Thoracic aorta (tissue), 2 donors: ENCODE measurements at places on chromosomes 12 and 14.

GRCh38 chr12:109638735-109639134 is 65.1 kb downstream of the MVK start:
- no peak for DNase-seq

GRCh38 chr14:78259831-78260230 is 89.7 kb downstream of the NRXN3 start:
- no peak for DNase-seq

- DNase-seq: no peak
These were observed 4.7 kb downstream of the PSMC6 start for GRCh38 chr14:52711666-52712065.

- DNase-seq: no peak
These were observed 207.9 kb upstream of the BCL2L14 start for GRCh38 chr12:11862798-11863197.

DNA sequence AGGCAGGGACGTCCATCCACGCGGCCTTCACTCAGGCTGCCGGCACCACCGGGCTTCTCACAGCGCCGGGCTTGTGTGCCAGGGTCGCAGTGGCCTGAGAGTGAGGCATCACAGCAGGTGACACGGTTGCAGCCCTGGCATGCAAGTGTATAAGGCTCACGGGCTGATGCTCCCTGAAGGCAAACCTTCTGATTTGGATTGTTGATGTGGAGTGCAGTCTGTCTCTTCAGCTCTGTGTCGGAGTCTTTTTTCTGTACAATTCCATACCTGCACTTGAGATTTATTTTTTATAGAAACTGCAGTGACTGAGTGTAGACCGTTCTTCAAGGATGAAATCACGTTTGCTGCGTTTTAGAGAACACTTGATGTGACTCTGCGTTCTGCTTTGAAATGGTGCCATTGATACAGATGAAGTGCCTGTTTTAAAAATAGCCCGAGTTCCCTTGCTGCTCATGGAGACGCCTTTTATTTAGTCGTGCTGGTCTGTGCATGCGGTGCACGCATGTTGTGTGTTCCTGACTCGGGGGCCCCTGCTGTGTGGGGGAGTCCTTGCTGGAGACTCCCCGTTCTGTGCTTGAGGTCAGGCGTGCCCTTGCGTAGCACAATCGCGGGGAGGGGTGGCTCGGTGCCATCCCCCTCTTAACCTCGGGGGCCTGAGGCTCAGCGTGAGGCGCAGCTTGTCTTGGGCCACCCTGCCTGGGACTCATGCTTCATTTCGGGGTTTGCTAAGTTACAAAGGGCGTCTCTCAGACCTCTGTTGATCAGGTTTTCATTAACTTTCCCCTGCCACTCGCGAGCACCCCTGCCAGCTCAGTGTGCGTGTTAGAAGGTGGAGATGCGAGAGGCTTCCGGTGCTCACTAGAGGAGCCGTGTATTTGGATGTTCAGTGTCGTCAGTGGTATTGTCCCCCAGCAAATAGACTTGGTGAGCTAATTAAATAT is 21.6 kb upstream of the AMN start:
- no peak for DNase-seq

DNA sequence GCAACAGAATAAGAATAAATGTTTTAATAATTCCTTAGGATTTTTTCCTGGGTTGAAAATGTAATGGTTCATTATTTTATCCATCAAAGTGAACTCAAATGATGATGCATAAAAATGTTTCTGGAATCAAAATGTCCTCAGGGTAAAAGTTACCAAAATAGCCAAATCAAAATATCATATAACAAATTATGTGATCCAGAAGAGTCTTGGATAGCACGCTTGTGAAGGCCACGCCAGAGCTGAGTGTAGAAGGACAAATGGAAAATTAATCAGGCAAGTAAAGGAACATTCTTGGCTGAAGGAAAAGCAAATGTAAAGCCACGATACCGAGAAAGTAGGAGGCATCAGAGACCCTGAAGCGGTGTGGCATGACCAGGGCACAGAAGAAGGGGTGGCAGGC is 169.2 kb downstream of the CAPZA3 start:
- DNase-seq: no peak

GRCh38 chr12:4388032-4388431 is 8.5 kb upstream of the FGF23 start:
- no peak for DNase-seq

- no peak for DNase-seq
These were observed 265.7 kb downstream of the AKAP6 start for GRCh38 chr14:32594766-32595165.

DNA sequence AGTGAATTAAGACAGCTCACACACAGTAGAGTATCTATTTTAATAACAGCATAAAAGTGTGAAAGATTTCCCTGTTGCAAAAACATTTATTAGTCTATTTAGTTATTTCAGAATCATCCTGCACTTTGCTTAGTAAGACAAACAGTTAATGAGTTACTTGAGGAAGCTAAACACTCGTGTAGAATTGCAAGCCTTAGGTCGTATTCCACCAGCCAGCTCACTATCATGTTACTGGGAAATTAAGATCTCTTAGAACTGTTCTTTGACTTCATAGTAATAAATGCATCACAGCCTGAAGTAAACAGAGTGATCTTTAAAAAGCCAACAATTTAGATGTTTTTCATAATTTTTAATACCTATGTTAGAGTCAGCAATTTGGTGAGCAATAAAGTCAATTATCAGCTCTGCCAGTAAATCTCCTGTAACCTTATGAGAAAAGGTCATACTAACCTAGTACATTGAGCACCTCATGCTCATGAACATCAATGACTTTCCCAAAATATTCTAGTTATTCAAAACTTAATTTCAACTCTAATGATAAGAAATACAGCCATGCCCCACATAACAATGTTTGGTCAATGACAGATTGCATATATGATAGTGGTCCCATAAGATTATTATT is 26.7 kb upstream of the ETNK1 start:
- DNase-seq: no peak

GRCh38 chr14:104889375-104889757 is 24.3 kb downstream of the CEP170B start:
- no peak for DNase-seq

GRCh38 chr12:51891843-51892242 is 3.9 kb downstream of the ANKRD33 start:
- DNase-seq: no peak
